MG63 (cell line): ENCODE measurements at places on chromosomes 13 and 19.
A peak's percentile ranks its signal among the peaks of the same experiment; 100 is the strongest.

- no peak for DNase-seq
Measured at GRCh38 chr19:53818756-53819155, 5.4 kb downstream of the NLRP12 start.

GRCh38 chr13:50915565-50915964 is 6.0 kb downstream of the RNASEH2B start:
- DNase-seq = no peak

GRCh38 chr13:113864273-113864890 is 506 bp upstream of the GAS6 start:
- no peak for DNase-seq

GRCh38 chr19:4304538-4305256 is at the start of gene FSD1:
Gene FSD1, plus strand, starts transcription at chr19:4304598. Its CDS starts 149 bp downstream, at chr19:4304747.
- no peak for DNase-seq

GRCh38 chr13:101711307-101712025 is 259.0 kb downstream of the ITGBL1 start:
- DNase-seq = no peak

GRCh38 chr19:55482156-55482961 is 2.6 kb upstream of the NAT14 start:
- no peak for DNase-seq

DNA sequence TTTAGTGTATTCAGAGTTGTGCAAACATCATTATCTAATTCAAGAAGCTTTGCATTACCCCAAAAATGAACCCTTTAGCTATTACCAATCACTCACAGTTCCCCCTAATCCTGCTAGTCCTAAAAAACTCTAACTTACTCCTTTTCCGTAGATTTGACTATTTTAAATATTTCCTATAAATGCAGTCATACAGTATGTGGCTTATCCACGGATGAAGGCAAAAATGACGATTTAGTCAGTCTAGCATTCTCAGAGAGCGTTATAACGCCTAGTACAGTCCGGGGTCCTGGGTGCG is 587 bp upstream of the ZNF383 start:
- no peak for DNase-seq

DNA sequence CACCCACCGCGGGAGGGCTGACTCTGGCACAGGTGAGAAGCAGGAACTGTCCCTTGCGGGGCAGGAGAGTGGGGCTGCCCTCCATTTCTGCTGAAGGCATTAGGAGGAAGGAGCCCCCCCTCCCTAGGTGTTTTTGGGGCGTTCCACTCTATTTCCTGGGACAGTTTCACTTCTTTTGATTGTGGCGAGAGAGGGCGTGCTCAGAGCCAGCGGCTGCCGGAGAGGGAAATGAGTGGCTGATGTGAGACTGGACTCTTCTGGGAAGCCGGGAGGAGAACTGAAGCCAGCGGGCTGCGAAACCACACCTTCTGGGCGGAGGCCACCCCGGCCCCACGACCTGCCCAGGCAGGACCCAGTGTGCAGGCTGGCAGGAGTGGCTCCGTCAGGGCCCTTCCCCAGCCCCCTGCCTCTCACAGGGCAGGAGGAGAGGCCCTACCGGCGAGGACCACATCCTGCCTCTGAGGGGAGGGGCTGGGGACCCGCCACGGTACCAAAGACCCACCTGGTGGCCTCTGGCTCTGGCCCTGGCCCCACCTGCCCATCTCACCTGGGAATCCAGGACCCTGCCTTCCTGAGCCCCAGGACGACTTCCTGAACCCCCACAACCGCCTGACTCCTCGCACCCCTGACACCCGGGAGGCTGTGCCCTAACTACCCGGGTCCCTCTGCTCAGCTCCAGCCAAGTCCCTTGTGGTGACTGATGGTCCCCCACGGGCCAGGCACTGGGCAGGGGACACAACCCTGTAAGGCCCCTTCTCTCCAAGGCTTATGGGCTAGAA is 25.9 kb downstream of the MPND start:
- DNase-seq = no peak

DNA sequence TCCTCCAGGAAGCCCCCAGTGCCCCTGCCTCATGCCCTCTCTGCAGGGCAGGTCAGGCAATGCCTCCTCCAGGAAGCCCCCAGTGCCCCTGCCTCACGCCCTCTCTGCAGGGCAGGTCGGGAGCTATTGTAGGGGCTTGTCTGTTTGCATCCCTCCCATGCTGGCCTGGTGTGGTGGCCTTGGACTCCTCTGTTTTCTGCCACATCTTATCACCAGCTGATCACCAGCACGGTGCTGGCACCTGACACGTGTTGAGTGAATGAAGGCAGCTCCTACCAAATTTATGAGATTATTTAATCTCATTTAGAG is 51.5 kb upstream of the C13orf46 start:
- no peak for DNase-seq

DNA sequence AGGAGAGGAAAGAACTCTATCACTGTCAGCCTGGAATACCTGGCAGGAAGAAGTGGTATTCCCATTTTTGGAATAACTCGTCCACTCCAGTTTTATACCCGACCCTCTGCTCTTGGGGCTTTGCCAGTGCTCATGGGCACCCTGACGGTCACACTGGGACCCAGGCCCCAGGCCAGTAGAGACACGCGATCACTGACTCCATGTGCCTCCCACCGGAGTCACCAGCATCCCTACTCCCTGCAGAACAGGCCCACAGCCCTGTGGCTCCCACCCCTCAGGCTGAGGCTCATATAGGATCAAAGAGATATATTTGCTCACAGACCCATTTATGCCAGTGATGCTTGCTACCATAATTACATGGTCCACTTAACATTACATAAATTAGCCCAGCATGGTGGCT is 3.5 kb downstream of the GRTP1 start:
- DNase-seq = no peak

GRCh38 chr13:34013061-34013460 is 195.1 kb downstream of the RFC3 start:
- no peak for DNase-seq

GRCh38 chr13:79668201-79668752 is 187.3 kb downstream of the NDFIP2 start:
- DNase-seq = no peak

DNA sequence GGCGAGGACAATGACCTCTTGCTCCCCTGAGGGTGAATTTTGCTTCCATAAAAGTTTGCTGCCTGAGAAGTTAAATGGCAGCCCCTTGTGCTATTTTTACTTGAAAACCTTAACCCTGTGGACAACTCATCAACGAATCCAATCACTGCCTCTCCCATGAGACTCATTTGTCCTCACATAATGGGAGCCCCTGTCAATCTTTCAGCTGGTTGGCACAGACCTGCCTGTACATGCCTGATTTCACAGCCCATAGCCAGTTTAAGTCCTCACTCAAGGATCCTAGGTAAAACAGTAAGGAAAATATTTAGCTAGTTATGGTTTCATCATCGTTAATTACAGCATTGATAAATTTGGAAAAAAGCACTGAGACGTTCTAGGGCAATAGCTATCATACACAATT is 207.4 kb downstream of the NHLRC3 start:
- DNase-seq = no peak

- DNase-seq = no peak
Measured at GRCh38 chr19:18119013-18119716, 21.6 kb downstream of the MAST3 start.

- DNase-seq = no peak
Measured at GRCh38 chr19:13033244-13033643, 38.0 kb downstream of the NFIX start.

- no peak for DNase-seq
Measured at GRCh38 chr13:27432611-27433210, 8.3 kb downstream of the GTF3A start.

DNA sequence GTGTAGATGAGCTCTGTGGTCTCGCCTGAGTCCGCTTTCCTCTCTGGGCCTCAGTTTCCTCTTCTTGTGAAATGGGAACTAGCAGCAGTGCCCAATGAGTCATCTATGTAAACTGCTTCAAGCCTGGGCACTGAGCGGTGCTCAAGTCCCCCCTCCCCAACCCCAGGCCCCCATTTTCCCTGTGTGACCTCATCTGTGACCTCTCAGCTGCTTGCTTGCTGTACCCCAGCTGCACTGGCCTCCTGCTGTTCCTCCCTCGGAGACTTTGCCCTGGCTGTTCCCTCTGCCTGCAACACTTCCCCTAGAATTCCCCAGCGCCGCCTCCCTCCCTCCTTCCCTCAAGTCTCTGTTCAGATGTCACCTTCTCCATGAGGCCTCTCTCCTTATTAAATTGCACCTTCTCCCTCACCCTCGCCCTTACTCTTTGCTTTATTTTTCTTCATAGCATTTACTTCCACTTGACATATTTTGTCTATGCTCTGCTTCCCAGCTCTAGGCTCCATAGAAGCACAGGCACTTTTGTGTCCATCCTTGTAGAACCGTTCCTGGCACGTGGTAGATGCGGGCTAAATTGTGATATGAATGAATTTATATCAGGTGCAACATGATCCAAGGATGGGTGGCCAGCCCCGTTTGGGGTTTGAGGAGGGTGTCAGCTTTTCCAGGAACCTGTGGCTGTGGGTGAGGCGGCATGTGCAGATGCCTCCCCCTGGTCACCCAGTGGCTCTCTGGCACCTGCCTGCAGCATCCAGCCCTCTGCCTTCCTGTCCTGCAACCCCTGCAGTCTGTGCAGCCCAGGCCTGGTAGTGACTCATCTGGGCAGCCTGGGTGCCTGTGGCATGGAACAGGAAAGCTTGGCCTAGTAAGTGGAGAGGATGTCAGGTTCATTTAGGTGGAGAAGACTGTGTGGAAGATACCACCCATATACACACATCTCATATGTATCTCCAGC is 26.3 kb downstream of the SIPA1L3 start:
- peak; percentile 62 for DNase-seq

DNA sequence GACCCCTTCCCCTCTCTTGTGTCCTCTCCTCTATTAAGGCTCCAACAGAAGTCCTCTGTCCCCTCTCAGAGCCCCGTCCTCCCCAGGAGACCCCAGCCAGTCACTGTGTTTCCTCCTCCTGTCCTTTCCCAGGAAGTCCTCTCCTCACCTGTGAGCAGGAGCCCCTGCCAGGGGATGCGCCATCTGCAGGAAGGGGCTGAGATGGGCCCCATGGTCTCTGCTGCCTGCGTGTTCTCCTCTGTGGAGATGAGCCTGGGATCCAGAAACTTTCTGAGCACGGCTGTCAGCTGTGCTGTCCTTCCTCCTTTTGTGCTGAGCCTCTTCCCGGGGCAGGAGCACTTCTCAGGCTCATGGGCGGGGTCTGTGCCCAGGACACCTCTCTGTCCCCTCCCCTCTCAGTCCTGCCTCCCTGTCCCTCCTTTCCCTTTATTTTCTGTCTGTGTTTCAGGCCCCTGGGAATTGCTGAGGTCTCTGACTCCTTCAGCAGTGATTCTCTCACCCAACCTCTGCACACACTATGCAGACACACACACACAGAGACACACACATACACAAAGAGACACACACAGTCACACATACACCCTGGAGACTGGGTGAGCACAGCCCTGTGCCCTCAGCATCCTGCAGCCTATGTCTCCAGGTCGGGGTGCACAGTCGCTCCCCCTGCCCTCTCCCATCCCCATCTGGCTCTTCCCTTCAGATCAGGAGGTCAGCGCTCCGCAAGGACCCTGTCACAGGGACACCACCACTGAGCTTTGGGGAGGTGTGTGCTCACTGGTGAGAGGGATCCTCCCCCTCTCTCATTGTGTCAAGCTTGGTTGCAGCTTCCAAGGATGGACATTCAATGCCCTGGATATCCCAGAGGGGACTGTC is at the start of gene CEACAM8:
Gene CEACAM8 (minus strand): TSS at position 308 of the 873 bp plus-strand sequence. CDS start 96 bp downstream, at position 212.
- DNase-seq = no peak

GRCh38 chr19:10146142-10146541 is 26.4 kb upstream of the EIF3G start:
- no peak for DNase-seq

DNA sequence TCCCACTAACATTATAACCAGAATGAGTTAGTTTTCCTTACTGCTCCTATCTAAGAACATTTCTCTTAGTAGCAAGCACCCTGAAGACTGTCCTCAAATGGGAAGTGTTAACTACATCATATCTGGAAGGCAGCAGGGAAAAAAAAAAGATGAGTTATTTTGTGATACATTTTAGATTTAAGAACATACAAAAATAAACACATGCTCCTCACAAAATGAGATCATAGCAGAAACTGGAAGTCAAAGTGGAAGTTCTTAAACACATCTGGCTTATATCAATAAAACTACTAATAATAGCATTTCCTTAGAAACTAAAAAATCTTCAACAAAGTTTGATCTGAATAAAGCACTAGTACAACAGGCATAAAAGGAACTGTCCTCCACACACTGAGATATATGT is 70.4 kb downstream of the SLITRK6 start:
- DNase-seq = no peak

- DNase-seq = no peak
Measured at GRCh38 chr19:48715681-48716171, 3.8 kb downstream of the MAMSTR start.

DNA sequence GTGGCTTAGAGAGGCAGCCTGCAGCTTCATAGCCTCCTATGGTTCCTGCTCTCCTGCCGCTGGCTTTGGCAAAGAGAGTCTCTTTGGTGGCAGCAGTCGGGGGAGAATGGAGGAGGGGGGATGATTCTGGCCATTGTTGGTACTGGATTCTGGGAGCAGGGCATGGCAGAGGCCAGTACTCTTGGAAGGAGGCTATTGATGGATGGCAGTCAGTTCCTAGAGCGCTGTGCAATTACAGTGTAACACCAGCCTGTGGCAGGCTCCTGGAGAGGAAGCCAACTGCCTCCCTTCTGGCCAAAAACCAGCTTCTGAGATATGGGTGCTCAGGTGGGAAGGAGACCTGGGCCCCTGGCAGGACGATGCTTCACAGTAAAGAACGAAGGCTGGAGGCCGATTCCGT is 47.9 kb upstream of the TMTC4 start:
- no peak for DNase-seq

- no peak for DNase-seq
Measured at GRCh38 chr19:39324242-39324842, 3.7 kb upstream of the LRFN1 start.

DNA sequence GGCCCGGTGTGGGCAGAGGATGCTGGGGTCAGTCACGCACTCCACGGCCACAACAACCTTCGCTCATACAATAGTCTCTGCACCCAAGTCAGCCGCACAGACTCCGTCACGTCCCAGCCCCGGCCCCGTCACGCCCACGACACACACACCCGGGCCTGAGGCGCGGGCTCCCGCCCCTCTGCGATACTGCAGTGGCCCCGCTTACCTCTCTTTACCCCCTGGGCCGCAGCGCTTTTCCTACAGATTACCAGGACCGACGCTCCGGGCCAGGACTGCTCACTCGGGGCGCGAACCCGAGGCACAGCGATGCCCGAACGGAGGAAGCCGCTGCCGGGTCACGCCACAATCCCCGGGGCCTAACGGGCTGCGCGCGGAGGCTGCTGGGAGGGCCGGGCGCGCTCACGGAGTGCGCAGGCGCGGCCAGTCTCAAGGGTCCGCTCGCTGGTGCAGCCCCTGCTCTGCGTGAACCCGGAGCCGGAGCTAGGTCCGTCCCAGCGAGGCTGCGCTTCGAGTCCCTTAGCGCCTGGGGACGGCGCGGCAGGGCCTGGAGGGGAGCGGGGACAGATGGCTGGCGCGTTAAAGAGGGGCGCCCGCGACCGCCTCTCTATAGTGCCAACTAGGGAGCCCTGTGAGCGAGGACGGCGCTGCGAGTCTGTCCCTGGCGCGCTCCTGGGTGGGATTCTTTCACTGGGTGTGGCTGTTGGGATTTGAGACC is at the start of gene ZFP82:
Gene ZFP82 (minus strand): TSS at position 358 of the 715 bp plus-strand sequence. CDS start 8,855 bp downstream, outside the sequence.
- DNase-seq = peak; percentile 66
